Activated naive CD8-positive, alpha-beta T cell treated with anti-CD3 and anti-CD28 coated beads, Interleukin-2, amount 10 ng/mL, durations not matched to agents 7 days and 5 days (primary cell): ENCODE measurements at places on chromosomes 12 and 14. TPM values are rescaled to one million over a fixed set of nuclear protein-coding genes. Genes with fewer than 3 reads are reported as not detected.

- peaks cover 39% of the 10 kb centered on the region for H3K4me1 ChIP-seq
- H3K4me3 ChIP-seq: peak overlapping the region; percentile 39
- no peaks in the 10 kb centered on the region for H3K27me3 ChIP-seq
- no peak for DNase-seq
- peaks cover 17% of the 10 kb centered on the region for H3K36me3 ChIP-seq
- peak overlapping the region; percentile 86 for H3K27ac ChIP-seq
These were observed 89.8 kb upstream of the DNM1L start for GRCh38 chr12:32589165-32589865.

DNA sequence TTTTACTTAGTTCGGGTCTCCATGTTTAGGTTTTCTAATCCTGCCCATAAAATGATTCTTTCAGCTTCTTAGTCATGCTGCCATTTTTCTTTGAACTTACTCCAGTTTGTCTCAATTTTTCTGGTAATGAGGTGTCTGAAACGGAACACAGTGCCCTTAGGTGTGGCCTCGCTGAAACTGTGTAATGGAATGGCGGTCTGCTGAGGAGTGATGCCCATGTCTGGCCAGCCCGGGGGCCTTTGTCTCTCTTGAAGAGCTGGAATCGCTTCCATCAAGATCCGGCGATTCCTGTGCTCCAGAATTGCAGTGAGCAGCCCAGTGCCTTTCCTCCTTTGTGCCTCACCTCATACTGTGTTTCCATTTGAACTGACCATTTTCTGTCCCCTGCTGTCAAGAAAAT, 112.5 kb downstream of the FBXL14 start:
- H3K4me1 ChIP-seq: no peaks in the 10 kb centered on the region
- no peaks in the 10 kb centered on the region for H3K27me3 ChIP-seq
- H3K27ac ChIP-seq: no peak overlapping the region
- no peak for DNase-seq
- no peak overlapping the region for H3K4me3 ChIP-seq

DNA sequence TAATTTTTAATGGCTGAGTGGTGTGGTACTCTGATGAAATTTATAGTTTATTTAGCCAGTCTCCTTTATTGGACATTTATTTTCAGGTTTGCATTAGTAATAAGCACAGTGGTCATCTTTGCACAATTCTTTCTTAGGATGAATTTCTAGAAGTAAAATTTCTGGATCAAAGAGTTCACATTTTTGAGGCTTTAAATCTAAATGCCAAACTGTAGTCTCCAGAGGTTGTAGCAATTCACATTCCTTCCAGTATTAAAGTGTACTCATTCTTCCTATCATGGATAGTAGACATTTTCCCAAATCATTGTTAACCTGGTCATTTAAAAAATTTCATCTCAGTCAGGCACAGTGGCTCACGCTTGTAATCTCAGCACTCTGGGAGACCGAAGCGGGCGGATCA, 24.8 kb downstream of the SLC39A9 start:
- H3K27ac ChIP-seq: no peak overlapping the region
- H3K4me3 ChIP-seq: no peak overlapping the region
- peaks cover 35% of the 10 kb centered on the region for H3K36me3 ChIP-seq
- DNase-seq: no peak

DNA sequence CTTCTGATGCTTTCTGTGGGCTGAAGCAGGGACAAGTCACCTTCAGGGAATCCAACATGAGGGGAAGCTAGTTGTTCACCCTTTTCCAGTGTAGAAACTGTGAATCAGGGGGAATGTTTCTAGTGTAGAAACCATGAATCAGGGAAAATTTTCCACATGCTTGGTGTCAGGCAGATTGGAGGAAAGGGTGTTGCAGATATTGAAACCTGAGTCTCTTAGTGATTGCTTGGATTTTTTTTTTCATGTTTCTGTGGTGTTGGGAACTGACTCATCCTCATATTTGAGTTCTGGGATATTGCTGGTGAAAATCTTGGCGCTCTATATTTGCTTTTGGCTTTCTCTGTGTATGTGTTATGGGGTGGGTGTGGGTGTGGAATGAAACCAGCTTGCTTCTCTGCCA, 144.5 kb upstream of the FBXO33 start:
- H3K27me3 ChIP-seq: no peaks in the 10 kb centered on the region
- no peaks in the 10 kb centered on the region for H3K36me3 ChIP-seq
- H3K4me3 ChIP-seq: no peak overlapping the region
- H3K27ac ChIP-seq: no peak overlapping the region
- no peak for DNase-seq

- H3K27me3 ChIP-seq: no peaks in the 10 kb centered on the region
- no peak overlapping the region for H3K4me3 ChIP-seq
- peaks cover 19% of the 10 kb centered on the region for H3K4me1 ChIP-seq
- H3K36me3 ChIP-seq: peaks cover 30% of the 10 kb centered on the region
These were observed 41.6 kb downstream of the ITPR2 start for GRCh38 chr12:26791301-26791791.

DNA sequence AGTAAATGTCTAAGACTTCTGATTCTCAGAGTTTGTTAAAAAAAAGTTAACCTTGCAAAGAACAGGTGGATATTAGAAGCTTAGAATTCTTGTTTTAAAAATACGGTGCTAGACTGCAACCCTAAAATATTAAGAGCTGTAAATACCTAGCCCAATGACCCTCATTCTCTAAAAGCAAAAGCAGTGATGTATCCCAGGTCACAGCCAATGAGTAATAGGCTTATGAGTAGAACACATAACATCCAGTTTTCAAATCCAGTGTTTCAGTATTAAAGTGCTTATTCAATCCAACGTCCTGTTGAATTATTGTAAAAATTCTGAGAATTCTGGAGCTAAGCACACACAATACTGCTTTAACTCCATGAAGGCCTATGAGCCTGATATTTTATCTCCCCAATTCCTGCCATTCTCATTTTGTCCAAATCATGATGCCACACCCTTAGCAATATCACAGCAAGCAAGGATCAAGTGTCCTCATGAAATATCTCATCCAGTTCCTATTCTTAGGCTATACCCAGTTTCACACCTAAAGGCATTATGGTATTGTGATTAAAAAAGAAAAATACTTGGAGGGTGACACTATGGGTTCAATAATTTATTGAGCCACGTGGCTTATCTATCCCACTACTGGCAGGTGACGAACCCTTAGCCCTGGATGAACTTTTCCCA, 15.3 kb upstream of the ARID4A start:
- peaks cover 36% of the 10 kb centered on the region for H3K4me1 ChIP-seq
- no peak for DNase-seq
- H3K27me3 ChIP-seq: no peaks in the 10 kb centered on the region
- no peak overlapping the region for H3K4me3 ChIP-seq

- H3K4me1 ChIP-seq: peaks cover 2% of the 10 kb centered on the region
- no peak overlapping the region for H3K27ac ChIP-seq
- peaks cover 5% of the 10 kb centered on the region for H3K36me3 ChIP-seq
- H3K4me3 ChIP-seq: no peak overlapping the region
- H3K27me3 ChIP-seq: no peaks in the 10 kb centered on the region
These were observed 25.9 kb upstream of the SRSF5 start for GRCh38 chr14:69741055-69741454.

GRCh38 chr12:107207931-107208525, 114.7 kb upstream of the CRY1 start:
- no peak for DNase-seq
- no peaks in the 10 kb centered on the region for H3K4me1 ChIP-seq
- no peak overlapping the region for H3K4me3 ChIP-seq
- no peaks in the 10 kb centered on the region for H3K36me3 ChIP-seq
- no peak overlapping the region for H3K27ac ChIP-seq

DNA sequence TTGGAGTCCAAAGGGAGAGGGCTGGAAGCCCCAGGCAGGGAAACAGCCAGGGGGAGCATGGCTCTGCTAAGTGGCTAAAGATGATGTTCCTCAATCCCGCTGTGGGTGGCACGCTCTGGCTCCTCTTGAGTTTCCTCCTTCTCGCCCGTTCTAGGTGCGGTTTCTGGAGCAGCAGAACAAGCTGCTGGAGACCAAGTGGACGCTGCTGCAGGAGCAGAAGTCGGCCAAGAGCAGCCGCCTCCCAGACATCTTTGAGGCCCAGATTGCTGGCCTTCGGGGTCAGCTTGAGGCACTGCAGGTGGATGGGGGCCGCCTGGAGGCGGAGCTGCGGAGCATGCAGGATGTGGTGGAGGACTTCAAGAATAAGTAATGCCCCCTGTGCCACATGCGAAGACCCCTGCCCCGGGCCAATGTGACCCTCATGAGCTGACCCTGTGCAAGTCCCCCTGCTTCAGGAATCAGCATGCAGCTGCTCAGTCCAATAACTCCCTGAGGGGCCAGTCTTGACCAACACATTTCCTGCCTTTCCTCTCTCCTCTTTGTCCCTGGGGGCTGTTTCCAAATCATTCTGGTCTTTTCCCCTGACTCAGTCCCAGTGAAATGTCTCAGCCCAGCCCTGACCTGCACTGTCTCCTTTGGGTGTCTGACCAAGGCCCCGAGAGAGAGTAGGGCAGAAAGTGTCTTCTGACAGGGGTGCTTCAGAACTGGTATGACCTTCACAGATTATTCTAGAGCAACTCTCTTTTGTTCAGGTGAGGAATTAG, 2.1 kb downstream of the KRT7 start:
- no peaks in the 10 kb centered on the region for H3K36me3 ChIP-seq
- H3K4me1 ChIP-seq: peaks cover 5% of the 10 kb centered on the region
- peak; percentile 24 for DNase-seq
- H3K27ac ChIP-seq: peak overlapping the region; percentile 13
- H3K4me3 ChIP-seq: no peak overlapping the region
- peaks cover 58% of the 10 kb centered on the region for H3K27me3 ChIP-seq

DNA sequence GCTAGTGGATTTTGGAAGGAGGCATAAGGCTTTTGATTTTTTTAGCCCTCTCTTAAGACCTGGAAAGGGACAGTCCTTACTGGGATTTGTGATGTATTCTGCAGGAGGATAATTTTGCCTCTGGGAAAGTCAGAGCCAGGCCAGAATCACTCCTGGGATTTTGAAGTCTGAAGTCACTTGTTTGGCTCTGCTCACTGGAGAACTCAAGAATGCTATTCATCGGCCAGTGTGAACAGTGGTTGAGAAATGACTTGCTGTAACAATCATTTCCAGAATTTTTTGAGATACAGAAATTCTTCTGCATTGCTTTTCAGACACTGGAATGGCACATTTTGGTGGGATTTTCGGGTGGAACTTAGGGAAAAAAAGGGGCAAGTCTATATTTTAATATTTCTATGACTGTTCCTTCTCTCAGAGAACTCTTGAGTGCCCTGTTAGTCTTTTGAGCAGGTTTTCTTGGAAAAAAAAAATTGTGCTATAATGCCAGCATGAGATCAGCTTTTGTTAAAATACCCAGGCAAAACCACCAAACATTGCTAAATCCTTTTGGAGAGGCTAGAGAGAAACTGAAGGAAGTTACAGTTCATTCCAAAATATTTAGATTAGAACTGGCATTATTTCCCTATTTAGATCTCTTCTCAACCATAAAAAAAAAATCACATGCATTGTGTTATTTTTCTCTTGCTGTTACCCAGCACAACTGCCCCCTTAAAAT, 26.1 kb upstream of the BHLHE41 start:
- no peak overlapping the region for H3K27ac ChIP-seq
- H3K36me3 ChIP-seq: no peaks in the 10 kb centered on the region
- DNase-seq: no peak

The KCNC2 gene
- not detected for total RNA-seq

The PIP4K2C gene
- total RNA-seq: 24.1 TPM

The KRT83 gene
- total RNA-seq: not detected

The KRT73 gene
- total RNA-seq: 0.42 TPM

The EVL gene
- 1,124 TPM for total RNA-seq

The CEBPE gene
- 1.8 TPM for total RNA-seq

The KRT82 gene
- not detected for total RNA-seq
